Ovary (tissue), 10 donors: ENCODE measurements at places on chromosomes 5 and 9. TPM values are rescaled to one million over a fixed set of nuclear protein-coding genes. Genes with fewer than 3 reads are reported as not detected.

Gene PCDHA10
- 1.5 TPM for total RNA-seq

Gene ASS1
- total RNA-seq = 63.4 TPM

Gene CCDC180
- 5.9 TPM for total RNA-seq

Gene PRSS3
- total RNA-seq = not detected

- no peak for DNase-seq
- H3K36me3 ChIP-seq = no peaks in the 10 kb centered on the region
- no peaks in the 10 kb centered on the region for H3K4me1 ChIP-seq
- no peak overlapping the region for H3K4me3 ChIP-seq
- no peaks in the 10 kb centered on the region for H3K27me3 ChIP-seq
Measured at GRCh38 chr5:146368137-146368536, 29.5 kb downstream of the POU4F3 start.

GRCh38 chr5:124393584-124394379 lies 352.7 kb downstream of the ZNF608 start:
- no peak for DNase-seq
- H3K27me3 ChIP-seq = no peaks in the 10 kb centered on the region
- no peak overlapping the region for H3K4me3 ChIP-seq
- no peak overlapping the region for H3K27ac ChIP-seq
- no peaks in the 10 kb centered on the region for H3K4me1 ChIP-seq

DNA sequence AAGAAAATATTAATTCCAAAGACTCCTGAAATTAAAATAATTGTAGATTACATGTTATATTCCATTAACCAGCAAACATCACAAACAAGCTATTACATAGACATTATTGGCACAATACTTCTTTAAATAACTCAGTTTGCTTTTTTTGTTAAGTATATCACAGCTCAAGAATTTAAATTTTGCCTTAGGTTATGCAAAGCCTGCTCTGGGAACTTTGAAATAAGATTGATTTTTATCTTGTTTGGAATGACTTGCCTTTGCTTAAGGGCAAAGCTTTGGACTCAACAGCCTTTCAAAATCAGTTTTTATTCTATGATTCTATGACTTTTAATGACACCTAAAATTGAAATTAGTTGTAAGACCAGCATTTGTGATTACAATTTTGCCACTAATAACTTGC lies 78.2 kb downstream of the ALDH7A1 start:
- peaks cover 40% of the 10 kb centered on the region for H3K4me1 ChIP-seq
- H3K4me3 ChIP-seq = no peak overlapping the region
- H3K36me3 ChIP-seq = no peaks in the 10 kb centered on the region
- peak overlapping the region; percentile 94 for H3K27ac ChIP-seq
- no peak for DNase-seq
